ENCODE measurements at places on chromosomes 4 and X.

GRCh38 chr4:138901177-138901576 lies 114.4 kb upstream of the NOCT start:
- no peak for DNase-seq

GRCh38 chr4:139528377-139529005 lies 27.5 kb downstream of the SETD7 start:
- DNase-seq: no peak

GRCh38 chr4:58962424-58962823 lies 1852.2 kb upstream of the IGFBP7 start:
- no peak for DNase-seq

GRCh38 chrX:9576059-9576458 lies 111.2 kb downstream of the TBL1X start:
- DNase-seq: no peak

- DNase-seq: no peak
These were observed 42.4 kb upstream of the AGA start for GRCh38 chr4:177484613-177485021.

- DNase-seq: no peak
These were observed 12.7 kb upstream of the ADD1 start for GRCh38 chr4:2830632-2831610.

- DNase-seq: no peak
These were observed 168.8 kb downstream of the RELL1 start for GRCh38 chr4:37517326-37517725.

- no peak for DNase-seq
These were observed 86.2 kb downstream of the PDGFC start for GRCh38 chr4:156885374-156885773.

DNA sequence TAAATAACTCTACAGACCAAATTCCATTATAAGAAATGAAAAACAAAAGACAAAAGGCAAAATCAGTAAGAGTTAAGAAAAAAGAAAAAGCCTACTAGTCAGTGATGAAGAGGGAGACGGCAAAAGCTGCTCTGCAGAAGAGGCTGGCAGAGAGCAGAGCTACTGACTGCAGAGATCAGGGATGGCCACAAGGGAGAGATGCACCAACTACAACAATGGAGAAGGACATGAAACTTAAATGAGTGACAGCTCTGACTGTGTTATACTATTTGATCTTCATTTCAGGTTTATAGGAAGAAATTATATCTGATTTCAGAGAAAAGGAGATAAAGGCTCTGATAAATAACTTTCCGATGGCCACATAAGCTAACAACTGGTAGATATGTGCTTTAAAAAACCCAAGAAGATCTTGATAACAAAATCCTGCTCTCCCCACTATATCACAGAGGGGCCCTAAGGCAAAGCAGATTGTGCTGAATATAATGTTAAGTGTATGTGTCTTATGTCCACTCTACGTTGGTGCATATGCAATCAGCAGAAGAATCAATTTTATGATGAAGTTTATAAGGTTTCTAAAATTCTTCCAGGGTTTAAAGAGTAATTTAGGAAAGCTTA lies 58.4 kb upstream of the COX18 start:
- DNase-seq: no peak

DNA sequence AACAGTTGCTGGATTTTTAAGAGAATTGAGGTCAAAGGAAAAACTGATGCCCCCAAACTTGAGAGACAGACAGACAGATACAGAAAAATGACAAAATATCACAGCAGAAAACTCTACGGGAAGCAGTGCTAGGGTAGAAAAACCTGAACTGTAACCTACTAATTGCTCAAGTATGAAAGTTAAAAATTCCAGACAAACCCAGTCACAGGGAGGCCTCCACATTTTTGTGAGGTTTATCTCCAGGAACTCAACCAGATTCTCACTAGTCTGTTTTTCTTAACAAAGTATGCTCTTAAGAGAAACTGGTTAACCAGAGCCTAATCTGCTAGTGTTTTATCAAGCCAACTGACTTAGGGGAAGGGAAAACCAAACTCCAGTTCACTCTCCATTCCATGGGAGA lies 19.9 kb upstream of the PPP3CA start:
- DNase-seq: no peak

DNA sequence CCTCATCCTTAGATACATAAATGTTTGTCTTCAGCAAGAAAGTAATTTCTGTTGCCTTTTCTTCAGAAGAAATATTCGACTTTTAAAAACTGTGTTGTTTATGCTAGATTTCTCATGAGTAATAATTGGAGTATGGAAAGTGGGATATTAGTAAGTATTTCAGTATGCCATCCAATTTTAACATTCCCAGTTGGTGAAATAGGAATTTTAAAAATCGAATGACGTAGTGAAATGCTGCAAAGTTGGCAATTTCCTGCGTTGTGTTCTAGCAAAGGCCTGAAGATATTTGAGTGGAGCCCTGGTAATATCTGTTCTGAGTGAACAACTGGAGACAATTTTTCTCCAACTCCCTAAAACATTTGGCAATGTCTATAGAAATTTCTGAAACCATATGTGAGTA lies 190.1 kb downstream of the ZNF330 start:
- no peak for DNase-seq

GRCh38 chr4:91471280-91471679 lies 832.5 kb upstream of the GRID2 start:
- DNase-seq: no peak

DNA sequence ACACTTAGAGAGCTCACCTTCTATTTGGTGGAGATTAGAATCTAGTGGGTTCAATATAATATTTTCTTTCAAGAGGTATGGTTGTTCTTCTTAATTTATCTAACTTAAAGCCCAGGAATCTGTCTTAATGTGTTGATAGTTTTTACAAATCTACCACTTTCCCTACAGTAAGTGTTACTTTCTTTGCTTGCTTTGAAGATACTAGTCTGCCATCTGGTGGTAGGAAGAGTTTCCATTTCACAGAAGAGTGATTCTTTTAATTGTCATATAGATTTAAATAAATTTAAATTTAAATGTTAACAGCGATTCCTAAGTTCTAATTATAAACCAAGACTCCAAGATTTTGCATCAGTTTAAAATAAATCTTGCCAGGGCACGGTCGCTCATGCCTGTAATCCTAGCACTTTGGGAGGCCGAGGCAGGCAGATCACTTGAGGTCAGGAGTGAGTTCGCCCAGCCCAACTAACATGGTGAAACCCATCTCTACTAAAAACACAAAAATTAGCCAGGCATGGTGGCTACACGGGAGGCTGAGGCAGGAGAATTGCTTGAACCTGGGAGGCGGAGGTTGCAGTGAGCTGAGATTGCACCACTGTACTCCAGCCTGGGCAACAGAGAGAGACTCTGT lies 43.5 kb downstream of the NUDT9 start:
- no peak for DNase-seq

DNA sequence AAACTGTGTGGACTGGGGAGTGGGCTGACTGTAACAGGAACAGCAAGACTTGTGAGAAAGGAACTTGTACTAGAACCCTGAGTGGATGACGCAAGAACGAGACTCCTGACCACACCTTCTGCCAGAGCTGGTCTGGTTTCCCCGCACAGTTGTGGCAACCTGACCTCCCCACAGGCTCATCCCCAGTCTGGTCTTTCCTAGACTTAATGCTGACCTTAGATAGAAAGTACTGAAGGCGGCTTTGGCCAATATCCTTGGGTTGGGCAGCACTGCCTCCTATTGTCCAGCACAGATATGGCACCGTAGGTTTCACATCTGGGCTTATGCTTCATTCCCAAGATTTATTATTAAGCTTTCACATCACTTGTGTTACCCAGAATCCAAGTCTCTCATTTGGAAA lies 137.8 kb upstream of the FRG1 start:
- no peak for DNase-seq

DNA sequence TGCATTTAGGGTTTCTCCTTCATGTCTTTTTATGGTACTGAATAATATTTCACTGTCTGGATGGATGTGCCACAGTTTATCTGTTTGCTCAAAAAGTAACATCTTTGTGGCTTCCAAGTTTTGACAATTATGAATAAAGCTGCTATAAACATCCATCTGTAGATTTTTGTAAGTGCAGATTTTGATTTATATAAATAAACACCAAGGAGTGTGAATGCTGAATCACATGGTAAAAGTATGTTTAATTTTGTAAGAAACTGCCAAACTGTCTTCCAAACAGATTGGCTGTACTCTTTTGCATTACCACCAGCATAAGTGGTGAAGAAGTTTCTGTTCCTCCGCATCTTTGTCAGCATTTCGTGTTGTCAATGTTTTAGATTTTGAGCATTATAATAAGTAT lies 158.7 kb upstream of the GIMD1 start:
- DNase-seq: no peak

DNA sequence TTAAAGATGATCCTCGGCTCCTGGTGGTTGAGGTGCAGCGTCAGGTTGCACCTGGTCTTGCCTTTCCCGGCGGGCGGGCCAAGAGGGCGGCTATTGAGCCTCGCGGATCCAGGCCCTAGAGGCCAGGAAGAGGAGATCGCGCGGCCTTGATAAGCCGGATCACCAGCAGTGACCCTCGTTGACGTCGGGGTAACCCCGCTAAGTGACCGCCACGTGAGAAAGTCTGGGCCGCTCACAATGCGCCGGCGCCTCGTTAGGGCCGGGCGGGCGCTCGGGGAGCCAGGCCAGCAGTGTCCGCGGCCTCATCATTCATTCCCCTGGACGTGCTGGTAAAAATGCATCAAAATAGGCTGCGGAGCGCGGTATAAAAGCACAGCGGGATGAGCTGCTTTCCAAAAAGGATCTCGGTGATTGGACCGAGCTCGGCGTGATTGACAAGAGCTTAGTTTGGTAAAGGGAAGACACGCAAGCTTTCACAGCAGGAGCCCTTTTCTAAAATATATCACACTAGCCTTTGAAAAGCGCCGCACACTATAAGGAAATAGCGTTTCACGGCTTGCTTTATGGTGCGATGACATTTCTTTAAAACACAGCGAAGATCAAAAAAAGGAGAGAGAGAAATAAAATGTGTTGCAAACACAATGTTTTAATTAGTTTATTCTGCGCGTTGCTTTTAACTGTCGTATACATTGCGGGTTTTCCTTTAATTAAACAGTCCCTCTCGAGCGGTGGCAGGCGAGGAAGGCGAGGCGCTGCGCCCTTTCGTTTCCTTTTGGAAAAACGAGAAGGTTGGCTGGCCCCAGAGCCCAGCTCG lies 15.9 kb upstream of the ZIC3 start:
- no peak for DNase-seq

GRCh38 chr4:73608689-73609594 lies 11.3 kb downstream of the RASSF6 start:
- DNase-seq: no peak

- no peak for DNase-seq
These were observed 6.3 kb upstream of the TBC1D25 start for GRCh38 chrX:48533165-48533564.

DNA sequence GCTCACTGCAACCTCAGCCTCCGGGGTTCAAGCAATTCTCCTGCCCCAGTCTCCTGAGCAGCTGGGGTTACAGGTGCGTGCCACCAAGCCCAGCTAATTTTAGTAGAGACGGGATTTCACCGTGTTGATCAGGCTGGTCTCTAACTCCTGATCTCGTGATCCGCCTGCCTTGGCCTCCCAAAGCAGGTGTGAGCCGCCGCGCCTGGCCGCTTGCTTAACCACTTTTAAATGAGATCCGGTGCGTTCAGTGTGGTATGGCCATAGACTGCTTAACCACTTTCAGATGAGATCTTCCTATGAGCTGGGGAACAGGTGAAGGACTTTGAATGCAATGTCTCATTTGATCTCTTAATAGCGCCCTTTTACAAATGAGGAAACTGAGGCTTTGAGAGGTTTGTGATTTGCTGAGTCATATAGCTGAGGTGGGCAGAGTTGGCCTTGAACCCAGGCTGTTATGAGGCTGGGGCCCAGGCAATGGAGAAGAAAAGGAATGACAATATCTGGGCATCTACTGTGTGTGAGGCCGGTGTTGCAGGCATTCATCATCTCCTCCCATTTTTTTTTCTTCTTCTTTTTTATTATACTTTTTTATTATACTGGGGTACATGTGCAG lies 41.9 kb upstream of the NSG1 start:
- DNase-seq: no peak

DNA sequence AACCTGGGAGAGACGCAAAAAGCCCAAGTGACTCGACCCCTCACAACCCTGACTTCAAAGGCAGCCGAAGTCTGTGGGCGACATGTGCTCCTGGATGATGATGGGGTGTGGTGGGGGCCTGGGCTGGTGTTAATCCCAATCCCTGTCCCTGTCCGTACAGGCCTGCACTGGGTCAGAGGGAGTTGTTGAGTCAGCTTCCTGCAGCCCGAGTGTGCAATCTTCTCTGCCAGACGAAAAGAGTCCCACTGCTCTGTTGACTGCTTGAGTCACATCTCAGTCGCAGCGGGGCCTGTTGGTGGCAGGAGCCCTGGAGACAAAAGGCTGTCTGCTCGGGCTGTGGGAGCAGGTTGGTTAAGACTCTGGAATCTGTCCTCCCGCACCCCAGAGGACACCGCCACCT lies 10.3 kb downstream of the FAM3A start:
- DNase-seq: no peak

DNA sequence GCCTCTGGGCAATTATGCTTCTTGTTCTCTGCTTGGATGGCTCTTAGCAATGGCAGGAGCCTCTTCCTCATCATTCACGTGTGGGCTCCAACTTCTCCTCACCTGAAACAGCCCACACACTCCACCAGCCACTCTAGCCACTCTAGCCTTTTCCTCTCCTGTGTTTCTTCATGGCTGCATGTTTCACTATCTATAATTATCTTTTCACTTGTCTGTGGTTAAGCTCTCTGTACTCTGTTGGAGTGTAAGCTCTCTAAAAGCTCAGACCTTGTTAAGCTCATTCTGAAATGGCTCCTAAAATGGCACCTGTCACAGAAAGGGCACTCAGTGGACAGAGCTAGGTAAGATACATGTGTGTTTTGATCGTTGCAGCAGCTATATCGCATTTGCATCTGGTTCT lies 80.0 kb downstream of the SH3KBP1 start:
- DNase-seq: no peak

GRCh38 chrX:32893751-32894150 lies 317.6 kb downstream of the DMD start:
- no peak for DNase-seq

- no peak for DNase-seq
These were observed 1338.0 kb downstream of the FSTL5 start for GRCh38 chr4:160825644-160826338.

GRCh38 chrX:152641996-152642395 lies 4.3 kb downstream of the GABRQ start:
- no peak for DNase-seq

DNA sequence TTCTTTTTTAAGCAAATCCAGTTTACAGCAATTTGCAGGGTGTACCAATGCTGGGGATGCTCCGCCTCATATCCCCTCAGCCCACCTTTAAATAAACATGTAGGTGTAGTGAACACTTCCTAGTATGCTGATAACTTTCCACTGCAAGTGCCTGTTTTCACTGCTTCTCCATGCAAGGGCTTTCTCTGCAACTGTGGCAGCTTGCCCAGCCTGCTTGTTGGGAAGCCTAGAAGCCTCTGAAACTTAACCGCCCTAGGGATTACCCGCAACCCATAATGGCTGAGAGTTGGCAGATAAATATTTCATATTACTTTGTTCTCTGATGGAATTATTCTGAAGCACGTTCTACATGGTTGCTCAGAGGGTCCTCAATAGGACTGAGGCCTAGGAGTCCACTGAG lies 253.7 kb upstream of the DDX53 start:
- no peak for DNase-seq

All from activated naive CD4-positive, alpha-beta T cell treated with Interleukin-2 at 50 U/mL for 16 hours (primary cell).